Neural crest cell (in vitro differentiated cells): ENCODE measurements at places on chromosomes 2 and 18.

DNA sequence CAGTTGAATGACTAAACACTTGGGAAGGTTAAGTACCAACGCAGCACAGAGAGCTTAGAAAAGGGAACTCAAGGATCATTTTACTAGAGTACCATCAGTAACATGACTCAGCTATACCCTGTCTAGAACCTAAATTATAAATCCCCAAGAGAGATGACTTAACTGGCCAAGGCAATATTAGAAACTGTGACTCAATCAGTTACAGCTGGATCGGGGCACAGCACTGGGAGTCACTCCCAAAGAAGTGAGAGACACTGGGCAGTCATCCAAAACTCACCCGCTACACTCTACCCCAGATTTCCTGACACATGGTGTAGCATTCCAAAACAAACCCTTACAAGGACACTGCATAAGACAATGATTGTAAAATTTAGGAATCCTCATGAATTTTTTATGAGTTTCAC, 17.7 kb downstream of the IWS1 start:
- H3K4me3 ChIP-seq: no peak overlapping the region
- H3K27ac ChIP-seq: no peak overlapping the region
- no peaks in the 10 kb centered on the region for H3K27me3 ChIP-seq
- DNase-seq: no peak
- H3K4me1 ChIP-seq: peaks cover 10% of the 10 kb centered on the region
- no peaks in the 10 kb centered on the region for H3K36me3 ChIP-seq

DNA sequence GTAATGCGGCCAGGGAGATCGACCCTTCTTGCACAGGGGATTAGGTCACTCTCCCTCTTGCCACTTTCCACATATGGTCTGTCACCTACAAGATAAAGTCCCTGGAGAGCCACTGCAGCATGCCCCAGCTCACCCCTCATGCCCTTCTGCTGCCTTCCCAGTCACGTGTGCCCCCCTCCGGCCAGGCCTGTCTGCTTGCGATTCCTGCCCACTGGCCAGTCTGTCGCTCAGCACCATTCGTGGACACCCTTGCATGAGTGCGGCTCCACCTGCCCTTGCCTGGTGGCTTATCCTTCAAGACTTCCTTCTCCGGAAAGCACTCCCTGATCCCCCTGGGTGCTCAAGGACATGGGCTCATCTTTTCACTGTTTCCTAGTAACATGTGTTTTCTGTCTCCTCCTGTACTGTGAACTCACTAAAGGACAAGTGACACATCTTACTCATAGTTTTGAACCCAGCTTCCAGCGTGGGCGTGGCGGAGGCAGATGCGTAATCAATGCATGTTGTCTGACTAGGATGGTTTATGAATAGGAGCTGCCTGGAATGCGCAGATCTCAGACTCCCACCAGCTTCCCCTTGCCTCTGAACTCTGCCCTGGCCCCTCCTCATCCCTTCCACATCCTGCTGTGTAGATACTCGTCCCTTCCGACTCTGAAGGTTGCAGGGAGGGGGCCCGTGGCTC, 7.8 kb upstream of the NT5DC4 start:
- no peak for DNase-seq
- H3K27ac ChIP-seq: no peak overlapping the region
- peaks cover 2% of the 10 kb centered on the region for H3K27me3 ChIP-seq
- peaks cover 9% of the 10 kb centered on the region for H3K4me1 ChIP-seq
- H3K4me3 ChIP-seq: no peak overlapping the region

- H3K4me3 ChIP-seq: no peak overlapping the region
- no peaks in the 10 kb centered on the region for H3K36me3 ChIP-seq
- H3K27ac ChIP-seq: no peak overlapping the region
- H3K27me3 ChIP-seq: no peaks in the 10 kb centered on the region
- DNase-seq: no peak
- peaks cover 11% of the 10 kb centered on the region for H3K4me1 ChIP-seq
Measured at GRCh38 chr2:4073026-4073569, 369.7 kb downstream of the DCDC2C start.

DNA sequence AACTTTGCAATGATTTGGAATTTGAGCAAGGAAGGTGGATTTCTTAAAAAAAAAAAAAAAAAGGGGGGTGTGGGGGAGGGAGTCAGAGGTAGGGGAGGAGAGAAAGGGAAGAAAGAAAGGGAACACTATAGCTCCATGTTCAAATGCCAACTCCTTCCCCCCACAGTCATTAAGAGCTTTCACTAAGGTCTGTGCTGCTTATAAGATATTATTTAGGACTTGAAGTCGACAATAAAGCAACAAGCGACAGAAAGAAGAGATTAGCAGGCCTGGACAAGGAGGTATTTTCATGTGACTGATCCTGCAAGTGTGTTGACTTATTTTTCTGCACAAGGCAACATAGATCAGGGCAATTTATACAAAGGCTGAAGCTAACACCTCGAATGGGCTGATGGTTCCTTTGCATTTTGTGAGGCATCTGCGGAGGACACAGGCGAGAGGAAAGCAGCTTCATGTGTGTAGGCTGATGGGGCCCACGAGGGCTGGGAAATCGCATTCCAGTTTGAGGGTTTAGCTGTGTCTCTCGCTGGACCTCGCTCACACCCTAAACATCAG, 382.0 kb downstream of the SOX11 start:
- no peaks in the 10 kb centered on the region for H3K27me3 ChIP-seq
- no peaks in the 10 kb centered on the region for H3K36me3 ChIP-seq
- peak overlapping the region; percentile 88 for H3K27ac ChIP-seq
- DNase-seq: no peak
- H3K4me3 ChIP-seq: peak overlapping the region; percentile 83
- peaks cover 93% of the 10 kb centered on the region for H3K4me1 ChIP-seq

GRCh38 chr2:86186431-86186830, 8.8 kb downstream of the IMMT start:
- no peak for DNase-seq
- no peak overlapping the region for H3K4me3 ChIP-seq
- no peak overlapping the region for H3K27ac ChIP-seq
- H3K27me3 ChIP-seq: no peaks in the 10 kb centered on the region

DNA sequence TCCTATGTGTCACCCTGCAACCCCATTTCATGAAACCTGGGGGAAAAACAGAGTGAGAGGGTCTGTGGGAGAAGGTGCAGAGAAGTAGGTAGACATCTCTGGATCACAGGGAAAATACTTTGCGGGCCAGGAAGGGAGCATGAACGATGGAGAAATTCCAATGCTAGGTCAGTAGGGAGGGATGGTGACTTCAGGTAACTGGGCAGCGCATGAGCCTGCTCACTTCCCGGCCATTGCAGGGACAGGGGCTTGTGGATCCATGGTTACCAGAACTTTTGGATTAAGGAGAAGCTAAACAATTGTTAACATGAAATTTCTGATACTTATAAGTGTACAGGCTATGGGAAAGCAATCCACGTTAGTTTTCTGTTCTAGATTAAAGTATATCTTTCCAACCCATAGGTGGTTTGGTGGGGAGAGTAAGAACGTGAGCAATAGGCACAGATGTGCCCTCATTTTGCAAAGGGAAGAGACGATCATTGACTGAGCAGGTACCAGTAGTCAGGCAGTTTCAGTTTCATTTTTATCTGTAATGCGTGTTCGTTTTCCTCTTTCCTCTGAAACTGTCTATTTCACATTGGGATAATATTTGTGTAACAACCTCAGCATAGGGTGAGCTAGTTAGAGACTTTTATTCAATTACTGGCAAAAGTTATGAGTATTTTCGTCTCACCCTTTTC, 65.0 kb downstream of the NYAP2 start:
- H3K4me1 ChIP-seq: peaks cover 14% of the 10 kb centered on the region
- H3K27ac ChIP-seq: peak overlapping the region; percentile 24
- no peaks in the 10 kb centered on the region for H3K36me3 ChIP-seq
- no peak overlapping the region for H3K4me3 ChIP-seq

- no peak overlapping the region for H3K27ac ChIP-seq
- DNase-seq: no peak
- no peak overlapping the region for H3K4me3 ChIP-seq
- H3K4me1 ChIP-seq: peaks cover 28% of the 10 kb centered on the region
- H3K27me3 ChIP-seq: peaks cover 4% of the 10 kb centered on the region
Measured at GRCh38 chr2:109348671-109349502, 219.9 kb downstream of the SH3RF3 start.

DNA sequence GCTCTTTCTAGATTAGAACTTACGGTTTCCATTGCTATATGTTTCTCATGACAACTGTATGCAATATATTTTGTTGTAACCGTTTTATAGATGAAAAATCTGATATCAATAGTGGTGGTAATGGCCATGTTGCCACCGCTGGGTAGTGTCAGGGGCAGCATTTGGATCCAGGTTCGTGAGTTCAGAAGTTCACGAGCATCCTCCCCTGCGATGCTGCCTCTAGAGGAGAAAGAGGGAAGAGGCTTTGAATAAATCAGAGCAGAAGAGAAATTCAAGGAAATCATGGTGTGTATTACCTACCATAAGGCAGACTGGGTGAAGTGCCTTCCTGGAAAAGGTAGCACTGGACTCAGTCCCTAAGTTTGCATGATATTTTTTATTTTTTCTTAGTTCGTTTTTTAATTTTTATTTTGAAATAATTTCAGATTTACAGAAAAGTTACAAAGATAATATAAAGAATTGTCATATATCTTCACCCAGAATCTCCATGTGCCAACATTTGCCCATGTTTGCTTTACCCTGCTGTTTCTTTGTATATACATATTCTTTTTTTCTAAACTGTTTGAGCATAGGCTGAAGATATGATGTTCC, 3.3 kb upstream of the ZBTB7C start:
- DNase-seq: peak; percentile 38
- H3K27ac ChIP-seq: no peak overlapping the region
- H3K36me3 ChIP-seq: no peaks in the 10 kb centered on the region
- peaks cover 20% of the 10 kb centered on the region for H3K4me1 ChIP-seq
- H3K27me3 ChIP-seq: peaks cover 78% of the 10 kb centered on the region

- H3K4me3 ChIP-seq: no peak overlapping the region
- H3K4me1 ChIP-seq: no peaks in the 10 kb centered on the region
- no peaks in the 10 kb centered on the region for H3K27me3 ChIP-seq
Measured at GRCh38 chr18:6249170-6249569, 165.5 kb downstream of the L3MBTL4 start.

DNA sequence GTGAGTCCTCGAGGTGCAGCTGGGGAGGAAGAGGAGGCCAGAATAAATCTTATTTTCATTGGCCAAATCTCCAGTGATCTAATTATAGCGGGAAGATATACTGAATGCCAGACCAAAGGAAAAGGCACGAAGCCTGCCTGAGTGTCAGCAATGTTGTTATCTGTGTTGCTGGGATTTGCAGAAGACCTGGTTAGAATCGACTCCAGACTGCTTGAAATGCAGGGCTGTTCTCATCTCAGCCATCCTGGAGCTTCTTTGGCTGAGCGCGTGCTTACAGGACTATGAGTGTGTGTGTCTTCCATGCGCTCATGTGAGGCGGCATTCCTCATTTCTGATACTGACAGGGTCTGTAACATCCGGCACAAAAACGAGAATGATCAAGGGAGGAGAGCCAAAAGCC, 81.2 kb downstream of the TSN start:
- H3K27me3 ChIP-seq: no peaks in the 10 kb centered on the region
- H3K36me3 ChIP-seq: peaks cover 6% of the 10 kb centered on the region
- DNase-seq: no peak
- H3K4me3 ChIP-seq: no peak overlapping the region
- peak overlapping the region; percentile 14 for H3K27ac ChIP-seq

DNA sequence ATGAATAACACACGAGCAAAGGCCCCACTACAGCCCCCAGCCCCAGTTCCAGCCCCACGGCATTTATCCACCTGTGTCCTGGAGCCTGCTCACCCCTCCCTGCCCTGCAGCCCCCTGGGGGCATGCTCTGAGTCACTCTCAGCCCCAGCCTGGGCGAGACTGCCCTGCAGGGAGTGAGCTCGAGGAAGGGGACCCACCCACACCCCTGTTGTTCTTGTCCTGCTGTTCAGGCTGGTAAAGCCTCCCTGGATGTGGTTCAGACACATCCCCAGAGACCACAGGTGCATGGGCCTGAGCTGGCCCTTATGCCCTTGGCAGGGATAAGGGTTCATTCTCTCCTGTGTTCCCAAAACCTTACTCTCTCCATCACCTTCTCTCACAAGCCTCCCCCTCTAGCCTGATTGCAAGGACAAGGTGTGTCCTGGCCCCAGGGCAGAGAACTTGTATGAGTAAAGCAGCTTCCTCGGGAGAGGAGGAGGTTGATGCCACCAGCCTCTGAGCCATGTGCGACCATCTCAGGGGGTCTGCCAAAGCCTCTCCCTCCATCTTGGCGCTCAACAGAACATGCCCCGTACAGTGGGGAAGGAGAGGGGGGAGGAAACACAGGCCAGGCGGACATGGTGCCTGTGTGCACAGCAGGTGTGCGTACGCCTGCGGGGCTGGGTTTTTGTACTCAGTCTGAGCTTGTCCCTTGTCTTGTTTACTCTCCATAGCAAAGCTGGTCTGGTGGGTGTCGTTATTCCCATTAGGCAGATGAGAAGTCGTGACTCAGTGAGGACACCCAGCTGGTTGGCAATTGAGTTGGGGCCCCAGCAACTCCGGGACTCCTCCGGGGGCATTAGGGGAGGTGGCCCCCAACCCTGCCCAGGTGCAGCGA, 64.4 kb downstream of the CIB4 start:
- no peaks in the 10 kb centered on the region for H3K36me3 ChIP-seq
- H3K27ac ChIP-seq: no peak overlapping the region
- peaks cover 23% of the 10 kb centered on the region for H3K27me3 ChIP-seq

- H3K27me3 ChIP-seq: no peaks in the 10 kb centered on the region
- H3K4me3 ChIP-seq: no peak overlapping the region
- H3K36me3 ChIP-seq: peaks cover 12% of the 10 kb centered on the region
- no peak overlapping the region for H3K27ac ChIP-seq
Measured at GRCh38 chr2:121459291-121459690, 71.4 kb upstream of the RNU4ATAC start.

DNA sequence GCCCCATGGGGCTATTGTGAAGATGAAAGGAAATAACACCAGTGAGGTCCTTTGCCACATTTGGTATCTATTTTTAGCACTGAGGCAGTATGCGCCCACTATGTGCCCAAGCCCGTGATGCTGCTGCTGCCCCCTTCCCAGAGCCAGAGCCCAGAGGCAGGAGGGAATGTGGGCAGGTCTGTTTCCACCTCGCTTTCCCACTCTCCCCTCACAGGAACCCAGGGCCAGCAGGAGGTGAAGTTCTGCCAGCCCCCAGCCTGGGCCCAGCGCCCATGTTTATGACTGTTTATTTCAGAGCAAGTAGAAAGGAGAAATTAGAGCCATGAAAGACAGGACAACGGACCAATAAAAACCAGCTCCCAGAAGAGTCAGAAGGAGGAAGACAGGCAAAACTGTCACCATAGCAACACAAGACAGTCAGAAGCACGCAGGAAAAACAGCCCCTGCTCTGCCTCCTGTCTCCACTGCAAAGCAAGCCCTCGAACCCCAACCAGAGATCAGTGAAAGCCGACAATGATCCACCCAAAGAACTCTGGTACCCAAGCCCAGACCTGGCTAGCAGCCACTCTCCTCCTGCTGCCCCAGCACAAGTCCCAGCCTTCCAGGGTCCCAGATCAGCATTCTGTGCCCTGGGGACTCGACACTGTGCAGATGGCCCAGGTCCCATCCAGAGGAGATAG, 1.4 kb downstream of the CYRIA start:
- peak overlapping the region; percentile 86 for H3K4me3 ChIP-seq
- peaks cover 13% of the 10 kb centered on the region for H3K27me3 ChIP-seq
- no peaks in the 10 kb centered on the region for H3K36me3 ChIP-seq
- peaks cover 35% of the 10 kb centered on the region for H3K4me1 ChIP-seq

GRCh38 chr2:55598056-55598795, 19.2 kb downstream of the PPP4R3B start:
- H3K4me3 ChIP-seq: no peak overlapping the region
- no peak for DNase-seq
- no peaks in the 10 kb centered on the region for H3K4me1 ChIP-seq
- H3K27ac ChIP-seq: no peak overlapping the region
- peaks cover 8% of the 10 kb centered on the region for H3K36me3 ChIP-seq
